ENCODE measurements at places on chromosomes 16 and 17. TPM values are rescaled to one million over a fixed set of nuclear protein-coding genes. Genes with fewer than 3 reads are reported as not detected.

The NHERF1 gene
- 91.3 TPM for total RNA-seq

The NETO2 gene
- 8.0 TPM for total RNA-seq

The GPR142 gene
- not detected for total RNA-seq

The CCL7 gene
- total RNA-seq, result not detected

The REXO5 gene
- total RNA-seq, result 6.0 TPM

The IFI35 gene
- total RNA-seq, result 2.0 TPM

The CBFA2T3 gene
- total RNA-seq, result 2.7 TPM

The MYH2 gene
- total RNA-seq, result 9.0 TPM

The CA5A gene
- not detected for total RNA-seq

The TBL3 gene
- 65.8 TPM for total RNA-seq

The CCDC92B gene
- total RNA-seq, result 12.1 TPM

The OVCA2 gene
- 15.3 TPM for total RNA-seq

The TGFB1I1 gene
- 7.0 TPM for total RNA-seq

The UNC119 gene
- 43.5 TPM for total RNA-seq

The RNF222 gene
- not detected for total RNA-seq

The GDPD3 gene
- total RNA-seq, result 1.5 TPM

The AOC3 gene
- total RNA-seq, result 2.1 TPM

The KRT12 gene
- not detected for total RNA-seq

The CHST5 gene
- 0.15 TPM for total RNA-seq

The SLC13A2 gene
- total RNA-seq, result not detected

The CDH5 gene
- total RNA-seq, result 0.59 TPM

The CALCOCO2 gene
- total RNA-seq, result 31.8 TPM

The C17orf67 gene
- total RNA-seq, result 1.9 TPM

The SPG7 gene
- 109 TPM for total RNA-seq

The INTS2 gene
- total RNA-seq, result 21.9 TPM

The TSNAXIP1 gene
- 0.37 TPM for total RNA-seq

The ETV4 gene
- total RNA-seq, result 137 TPM

The AOC2 gene
- 4.0 TPM for total RNA-seq

The SLC9A5 gene
- 8.5 TPM for total RNA-seq

The ABCA9 gene
- total RNA-seq, result not detected

The CLEC18B gene
- total RNA-seq, result 0.59 TPM

The SEC14L5 gene
- total RNA-seq, result 3.2 TPM

The ITGA2B gene
- total RNA-seq, result 12.3 TPM

The IRX5 gene
- 0.48 TPM for total RNA-seq

The KRTAP3-2 gene
- total RNA-seq, result not detected

The CHST4 gene
- 12.1 TPM for total RNA-seq

The HOXB6 gene
- total RNA-seq, result not detected

The ZSCAN10 gene
- 209 TPM for total RNA-seq

The NT5M gene
- total RNA-seq, result 8.7 TPM

The YPEL2 gene
- 3.5 TPM for total RNA-seq

Measured in H1 (cell line).